ENCODE measurements at places on chromosomes 5 and 9.

DNA sequence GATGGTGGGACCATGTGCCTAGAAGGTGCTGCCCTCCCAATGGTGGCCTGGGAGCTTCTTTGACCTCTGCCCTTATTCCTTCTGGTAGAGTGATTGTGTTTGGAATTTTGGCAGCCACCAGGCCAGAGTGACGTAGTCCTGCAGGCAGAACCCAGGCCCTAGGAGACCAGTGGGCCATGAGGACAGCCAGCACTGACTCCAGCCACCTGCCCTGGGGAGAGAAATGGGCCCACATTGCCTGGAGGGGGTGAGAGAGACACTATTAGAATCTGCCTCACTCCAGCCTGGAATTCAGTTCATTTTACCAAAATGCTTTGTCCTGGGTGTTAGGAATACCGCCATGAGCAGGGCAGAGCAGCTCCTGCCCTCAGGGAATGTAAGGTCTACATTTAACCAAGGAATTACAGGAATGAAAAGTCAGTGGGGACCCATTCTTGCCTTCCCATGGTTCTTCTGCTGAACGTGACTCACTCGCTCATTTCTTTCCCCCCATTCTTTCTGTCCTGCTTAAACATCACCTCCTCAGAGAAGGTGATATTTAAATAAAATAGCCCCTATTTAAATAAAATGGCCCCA is 5.5 kb upstream of the COL27A1 start:
- no peak for DNase-seq

DNA sequence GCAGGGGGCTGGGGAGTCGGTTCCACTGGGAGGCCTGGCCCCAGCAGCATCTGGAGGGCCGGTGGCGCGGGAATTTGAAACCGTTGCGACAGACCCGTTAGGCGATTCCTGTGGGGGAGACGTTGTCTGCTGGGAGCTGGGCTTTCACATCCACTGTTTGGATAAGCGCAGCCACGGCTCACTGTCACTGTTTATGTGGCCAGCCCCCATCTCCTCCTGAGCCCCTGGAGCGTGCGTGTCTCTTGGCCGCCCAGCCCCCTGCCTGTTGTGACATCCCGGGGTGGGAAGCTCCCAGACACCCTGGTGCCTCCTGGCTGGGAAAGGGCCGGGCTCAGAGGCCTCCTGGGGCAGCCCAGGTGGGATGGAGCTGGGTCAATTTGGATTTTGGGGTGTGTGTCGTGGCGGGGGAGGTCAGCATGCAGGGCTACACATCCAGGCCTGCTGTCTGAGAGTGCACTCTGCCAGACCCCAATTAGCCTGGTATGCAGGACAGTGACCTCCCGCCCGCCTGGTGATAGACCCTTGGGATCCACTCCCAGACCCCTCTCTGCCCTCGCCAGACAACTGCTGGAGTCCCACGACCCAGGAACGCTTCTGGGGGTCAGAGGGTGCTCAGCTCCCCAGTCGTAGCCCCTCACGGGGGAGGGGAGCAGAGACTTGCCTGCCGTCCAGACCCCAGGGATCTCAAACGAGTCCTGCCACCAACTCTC is 62.0 kb upstream of the RNU6ATAC start:
- no peak for DNase-seq

DNA sequence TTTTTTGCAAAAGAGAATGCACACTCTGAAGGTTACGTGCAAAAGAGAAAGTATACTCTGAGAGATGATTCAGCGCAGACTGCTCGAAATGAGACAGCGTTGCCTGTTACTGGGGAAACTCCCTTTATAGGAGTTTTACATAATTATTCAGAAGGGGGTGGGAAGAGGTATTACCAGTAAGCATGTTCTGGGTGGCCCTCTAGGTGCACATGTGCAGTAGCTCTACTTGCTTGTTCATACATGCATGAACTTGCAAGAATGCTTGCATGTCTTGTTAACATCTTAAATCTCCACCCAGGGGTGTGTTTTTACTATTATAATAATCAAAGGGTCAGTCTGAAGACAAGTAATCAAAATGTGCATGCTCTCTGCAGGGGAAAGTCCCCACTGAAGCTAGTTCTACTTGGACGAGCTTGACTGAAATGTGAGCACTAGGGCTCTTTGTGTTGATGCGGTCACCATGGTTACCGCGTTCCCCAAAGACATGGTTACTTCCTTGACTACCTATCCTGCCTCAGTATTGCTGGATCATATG is 75.5 kb downstream of the SGCD start:
- no peak for DNase-seq

- DNase-seq = no peak
Observed at GRCh38 chr9:120308495-120308894, 271.5 kb downstream of the CDK5RAP2 start.

GRCh38 chr5:139686706-139687441 is 38.7 kb downstream of the CXXC5 start:
- no peak for DNase-seq

- no peak for DNase-seq
Observed at GRCh38 chr5:38009749-38010358, 170.0 kb upstream of the GDNF start.

DNA sequence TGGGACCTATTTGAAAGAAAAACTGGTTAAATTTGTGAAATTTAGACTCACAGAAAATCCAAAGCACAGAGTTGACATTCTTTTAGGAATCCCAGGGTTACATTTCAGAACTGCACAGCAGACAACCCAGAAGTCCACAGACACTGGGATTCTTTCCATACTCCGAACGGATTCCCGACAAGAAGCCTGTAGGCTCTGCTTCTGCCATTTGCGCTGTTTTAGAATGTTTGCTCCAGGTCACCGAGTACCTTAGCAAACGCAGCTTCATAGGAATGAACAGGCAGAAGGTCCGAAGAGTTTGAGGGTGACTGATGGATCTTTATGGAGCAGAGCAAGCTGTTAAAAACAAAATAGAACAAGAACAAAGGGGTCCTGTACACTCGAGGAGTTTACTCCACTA is 84.5 kb upstream of the NFIB start:
- no peak for DNase-seq

DNA sequence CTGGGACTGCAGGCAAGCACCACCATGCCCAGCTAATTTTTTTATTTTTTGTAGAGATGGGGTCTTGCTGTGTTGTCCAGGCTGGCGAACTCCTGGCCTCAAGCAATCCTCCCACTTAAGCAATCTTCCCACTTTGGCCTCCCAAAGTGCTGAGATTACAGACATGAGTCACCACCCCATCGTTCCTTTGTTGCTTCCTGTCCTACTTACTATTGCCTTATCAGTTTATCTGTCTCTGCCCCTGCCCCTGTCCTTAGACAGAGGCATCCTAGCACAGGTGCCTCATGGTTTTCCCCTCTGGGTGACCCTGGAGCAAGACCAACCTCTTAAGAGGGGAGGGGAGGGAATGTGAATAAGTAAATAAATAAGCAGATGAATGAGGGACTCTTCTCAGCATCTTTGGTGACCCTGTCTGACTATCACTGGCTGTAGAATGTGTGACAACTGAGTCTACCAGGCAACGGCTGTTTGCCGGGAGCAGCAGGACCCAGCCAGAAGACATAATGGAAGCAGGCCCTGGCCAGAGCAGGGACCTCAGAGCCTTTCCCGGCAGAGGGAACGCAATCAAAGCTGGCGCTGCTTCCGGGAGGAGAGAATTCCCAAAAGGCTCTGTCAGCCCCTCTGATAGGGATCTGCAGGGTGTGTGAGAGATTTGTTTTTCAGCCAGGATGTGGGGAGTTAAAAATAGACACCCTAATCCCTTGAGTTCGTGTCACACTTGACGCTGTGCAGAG is 43.8 kb upstream of the DAB2IP start:
- no peak for DNase-seq

DNA sequence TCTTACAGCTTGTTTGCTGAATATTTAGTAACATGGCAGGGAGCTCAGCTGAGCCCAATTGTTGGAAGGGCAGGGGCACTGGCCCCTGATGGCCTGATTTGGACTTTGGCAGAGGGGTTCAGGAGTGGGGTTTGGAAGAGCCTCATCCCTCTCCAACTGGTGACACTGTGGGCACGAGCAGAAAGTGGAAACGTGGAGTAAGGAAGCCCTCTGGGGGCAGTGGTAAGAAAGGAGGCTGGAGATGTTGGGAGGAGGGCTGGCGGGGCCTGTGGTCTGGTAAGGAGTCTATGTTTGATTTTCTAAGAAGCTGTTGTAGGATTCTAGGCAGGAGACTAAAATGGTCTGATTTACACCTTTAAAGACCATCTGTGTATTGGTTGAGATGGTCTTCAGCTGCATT is 208.9 kb downstream of the HSPA4 start:
- no peak for DNase-seq

DNA sequence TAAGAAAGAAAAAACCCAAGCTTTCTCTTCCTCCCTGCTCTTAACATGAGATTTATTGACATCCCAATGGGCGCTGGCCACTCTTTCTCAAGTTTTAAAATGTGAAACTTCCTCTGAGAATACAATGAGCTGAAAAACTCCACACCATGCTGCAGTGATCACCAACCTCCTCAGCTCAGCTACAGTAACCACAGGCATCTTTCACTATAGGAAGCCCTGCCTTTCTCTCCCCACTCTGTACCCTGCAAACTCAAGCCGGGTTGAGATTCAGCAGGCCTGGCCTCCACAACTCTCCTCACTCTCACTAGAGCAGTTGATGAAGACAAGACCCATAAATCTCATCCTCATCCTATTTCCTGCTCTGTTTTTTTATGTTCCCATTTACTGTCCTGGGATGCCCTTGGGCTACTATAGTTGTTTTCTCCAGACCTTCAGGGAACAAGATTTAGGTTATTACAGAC is 48.3 kb downstream of the SH3TC2 start:
- no peak for DNase-seq
